Stimulated activated naive CD8-positive, alpha-beta T cell treated with anti-CD3 and anti-CD28 coated beads, Interleukin-15, amount 100 ng/mL, for 72 hours (primary cell): ENCODE measurements at places on chromosomes 12 and 14.

GRCh38 chr12:31772186-31772585, 43.4 kb upstream of the AMN1 start:
- DNase-seq = no peak

GRCh38 chr14:80152166-80152565, 59.1 kb downstream of the DIO2 start:
- no peak for DNase-seq

DNA sequence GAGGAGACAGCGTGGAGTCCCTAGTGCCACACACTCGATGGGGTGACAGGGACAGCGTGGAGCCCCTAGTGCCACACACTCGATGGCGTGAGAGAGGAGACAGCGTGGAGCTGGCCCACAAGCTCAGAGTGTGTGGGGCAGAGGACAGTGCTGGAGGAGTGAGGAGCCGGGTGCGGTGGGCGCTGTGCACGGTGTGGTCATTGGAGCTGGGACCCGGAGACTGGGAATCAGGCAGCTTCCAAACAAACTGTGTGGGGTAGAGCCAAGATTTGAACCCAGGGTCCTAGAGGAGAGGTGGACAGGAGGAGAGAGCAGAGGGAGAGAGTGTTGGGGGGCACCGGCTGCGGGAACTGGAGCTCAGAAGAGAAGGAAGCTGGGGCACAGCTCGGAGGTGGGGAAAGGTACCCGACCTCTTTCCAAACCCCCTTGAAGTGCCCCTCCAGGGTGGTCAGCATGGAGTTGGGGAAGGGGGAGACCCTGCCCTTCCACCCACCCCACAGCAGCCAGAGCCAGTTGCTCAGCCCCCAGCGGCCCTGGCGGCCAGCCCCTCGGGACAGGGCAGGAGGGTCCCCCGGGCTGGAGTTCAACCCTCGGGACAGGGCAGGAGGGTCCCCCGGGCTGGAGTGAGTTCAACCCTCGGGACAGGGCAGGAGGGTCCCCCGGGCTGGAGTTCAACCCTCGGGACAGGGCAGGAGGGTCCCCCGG, 91.0 kb downstream of the NOC4L start:
- no peak for DNase-seq

DNA sequence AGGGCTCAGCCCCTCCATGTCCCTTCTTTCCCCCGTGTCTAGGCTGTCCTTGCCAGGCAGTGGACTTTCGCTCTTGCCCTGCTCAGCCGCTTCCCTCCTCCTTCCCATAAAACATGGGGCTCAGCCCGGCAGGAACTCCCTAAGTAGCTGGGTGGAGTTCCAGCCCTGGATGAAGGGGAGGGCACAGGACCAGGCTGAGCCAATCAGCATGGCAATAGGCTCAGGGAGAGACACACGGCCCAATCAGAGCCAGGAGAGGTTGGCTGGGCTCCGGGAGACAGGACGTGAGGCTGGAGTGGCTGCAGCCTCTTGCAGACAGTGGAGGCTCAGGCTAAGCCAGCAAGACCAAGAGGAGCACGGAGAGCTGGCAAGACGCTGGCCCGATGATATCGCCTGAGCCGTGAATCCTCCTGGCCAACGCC, 54.3 kb downstream of the GALNT9 start:
- no peak for DNase-seq

DNA sequence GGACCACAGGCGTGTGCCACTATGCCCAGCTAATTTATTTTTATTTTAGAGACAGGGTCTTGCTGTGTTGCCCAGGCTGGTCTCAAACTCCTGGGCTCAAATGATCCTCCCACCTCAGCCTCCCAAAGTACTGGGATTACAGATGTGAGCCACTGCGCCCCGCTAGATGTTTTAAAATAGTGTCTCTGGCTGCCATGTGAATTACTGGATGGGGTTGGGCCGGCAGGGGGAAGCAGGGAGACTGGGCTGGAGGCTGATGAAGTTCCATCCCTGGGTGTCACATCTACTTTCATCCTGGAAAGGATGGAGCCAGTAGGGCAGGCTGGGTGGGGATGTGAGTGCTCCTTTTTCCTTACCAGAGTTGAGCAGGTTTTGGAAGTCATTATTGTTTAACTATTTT, 46.1 kb downstream of the DNAH10 start:
- DNase-seq = no peak

DNA sequence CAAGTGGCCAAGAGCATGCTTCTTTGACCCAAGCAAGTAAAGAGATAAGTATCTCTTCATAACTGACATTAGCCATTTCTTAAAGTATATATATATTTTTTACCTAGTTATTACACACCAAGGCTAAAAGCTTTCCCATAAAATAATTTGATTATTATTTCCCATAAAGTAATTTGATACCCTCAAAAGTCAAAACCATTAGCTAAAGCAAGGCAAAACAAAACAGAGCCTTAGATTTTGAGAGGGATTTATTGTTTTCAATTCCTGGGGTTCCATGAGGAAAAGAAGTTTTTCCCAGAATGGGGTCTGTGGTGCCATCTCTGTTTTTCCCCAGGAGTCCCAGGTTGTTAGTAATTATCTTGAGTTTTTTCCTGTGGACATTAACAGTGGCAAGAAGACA, 125.5 kb upstream of the NUDT4 start:
- no peak for DNase-seq

- no peak for DNase-seq
Measured at GRCh38 chr14:92625213-92625612, 111.6 kb downstream of the RIN3 start.

DNA sequence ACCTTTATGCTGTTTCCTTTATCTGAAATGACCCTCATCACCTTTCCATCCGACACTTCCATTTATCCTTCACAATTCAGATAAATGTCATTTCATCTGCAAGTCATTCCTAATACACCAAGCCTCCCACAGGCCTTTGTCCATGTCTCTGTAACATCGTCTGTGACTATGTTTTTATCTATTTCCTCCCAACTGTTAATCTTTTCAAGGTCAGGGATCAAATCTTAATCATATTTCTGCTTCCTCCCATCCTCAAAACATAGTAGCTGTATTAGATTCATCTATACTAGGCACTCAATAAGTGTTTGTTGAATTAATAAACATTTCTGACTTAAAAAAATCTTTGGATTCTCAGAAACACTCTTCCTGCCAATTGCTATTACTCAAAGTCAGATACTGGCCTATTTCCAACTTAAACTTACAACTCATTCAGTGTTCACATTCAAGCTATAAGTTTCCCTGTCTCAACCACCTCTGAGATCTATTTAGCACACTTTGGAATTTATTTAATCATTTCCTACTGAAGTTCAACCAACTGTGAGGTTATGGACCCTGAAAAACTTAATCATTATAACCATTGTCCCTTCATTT, 100.2 kb upstream of the ALX1 start:
- DNase-seq = no peak

DNA sequence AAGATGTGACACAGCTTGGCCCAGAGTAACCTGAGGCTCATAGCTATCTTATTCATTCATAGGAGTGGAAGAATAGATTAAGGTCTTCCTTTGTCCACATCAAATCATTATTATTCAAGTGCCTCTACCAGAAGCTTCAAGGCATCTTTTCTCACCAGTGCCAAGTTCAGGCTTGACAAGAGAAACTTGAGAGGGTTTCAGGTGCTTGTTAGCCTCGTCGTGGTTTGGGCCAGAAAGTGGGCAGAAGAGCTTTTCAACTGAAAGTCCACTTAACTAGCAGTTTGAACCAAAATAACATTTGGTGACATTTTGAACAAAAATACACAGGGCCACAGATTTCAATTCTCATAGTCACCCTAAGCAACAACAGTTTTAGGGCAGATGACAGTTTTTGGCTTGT, 1184.2 kb downstream of the FLRT2 start:
- no peak for DNase-seq

GRCh38 chr12:57889500-57889989, 43.0 kb upstream of the CTDSP2 start:
- no peak for DNase-seq
